NCI-H82 (cell line): ENCODE measurements at places on chromosomes 13 and 19.

DNA sequence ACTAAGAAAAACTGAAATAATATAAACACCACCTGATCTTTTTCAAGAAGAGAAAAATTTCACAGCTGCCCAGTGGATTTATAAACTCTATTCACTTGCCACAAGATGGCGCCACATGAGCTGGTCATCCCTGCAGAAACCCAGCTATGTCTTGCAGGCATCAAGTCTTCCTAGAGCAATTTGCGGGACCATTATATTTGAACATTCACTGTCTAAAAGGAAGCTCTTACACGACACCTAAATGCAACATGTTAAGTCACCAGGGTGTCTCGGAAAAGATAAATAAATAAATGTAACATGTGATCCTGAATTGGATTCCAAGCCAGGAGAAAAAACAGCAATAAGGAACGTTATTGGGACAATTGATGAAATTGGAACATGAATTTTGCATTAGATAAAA lies 20.3 kb upstream of the AKT2 start:
- DNase-seq = peak; percentile 91

DNA sequence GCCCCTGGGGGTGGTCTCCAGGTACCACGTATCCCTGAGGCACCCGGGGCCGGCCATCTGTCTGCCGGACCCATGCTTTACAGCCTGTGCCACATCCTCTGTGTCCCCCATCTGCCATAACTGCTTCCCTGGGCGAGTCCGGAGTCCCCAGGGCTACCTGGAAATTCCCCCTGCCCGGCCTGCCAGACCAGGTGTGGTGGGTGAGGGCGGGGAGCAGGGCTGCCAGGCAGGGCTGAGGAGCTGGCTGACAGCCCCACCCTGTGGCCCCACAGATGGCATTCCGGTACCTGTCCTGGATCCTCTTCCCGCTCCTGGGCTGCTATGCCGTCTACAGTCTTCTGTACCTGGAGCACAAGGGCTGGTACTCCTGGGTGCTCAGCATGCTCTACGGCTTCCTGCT lies 10.3 kb upstream of the RELB start:
- no peak for DNase-seq

GRCh38 chr13:28425793-28426192 lies 69.1 kb downstream of the FLT1 start:
- DNase-seq = no peak

DNA sequence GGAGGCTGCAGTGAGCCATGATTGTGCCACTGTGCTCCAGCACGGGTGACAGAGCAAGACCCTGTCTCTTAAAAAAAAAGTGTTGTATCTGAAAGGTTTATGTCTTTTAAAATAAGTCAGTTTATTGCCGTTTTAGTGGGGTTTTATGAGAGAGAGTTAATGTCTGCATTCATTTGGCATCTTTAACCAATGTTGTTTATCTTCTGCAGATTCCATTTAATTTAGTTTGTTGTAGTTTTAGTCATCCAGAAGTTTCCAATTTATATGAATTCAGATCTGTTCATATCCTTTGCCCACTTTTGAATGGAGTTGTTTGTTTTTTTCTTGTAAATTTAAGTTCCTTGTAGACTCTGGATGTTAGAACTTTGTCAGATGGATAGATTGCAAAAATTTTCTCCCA lies 36.7 kb upstream of the LPAR6 start:
- DNase-seq = no peak

- peak; percentile 36 for DNase-seq
These were observed 267.1 kb upstream of the TMTC4 start for GRCh38 chr13:100941377-100942368.

- DNase-seq = peak; percentile 92
These were observed 131.8 kb upstream of the VSTM2B start for GRCh38 chr19:29393915-29394460.

- DNase-seq = no peak
These were observed 20.2 kb upstream of the CEACAM21 start for GRCh38 chr19:41555748-41556147.

- DNase-seq = peak; percentile 40
These were observed 665 bp downstream of the ZNF347 start for GRCh38 chr19:53158119-53158656.

GRCh38 chr19:58429745-58430144 lies 10.2 kb downstream of the ZNF132 start:
- no peak for DNase-seq

DNA sequence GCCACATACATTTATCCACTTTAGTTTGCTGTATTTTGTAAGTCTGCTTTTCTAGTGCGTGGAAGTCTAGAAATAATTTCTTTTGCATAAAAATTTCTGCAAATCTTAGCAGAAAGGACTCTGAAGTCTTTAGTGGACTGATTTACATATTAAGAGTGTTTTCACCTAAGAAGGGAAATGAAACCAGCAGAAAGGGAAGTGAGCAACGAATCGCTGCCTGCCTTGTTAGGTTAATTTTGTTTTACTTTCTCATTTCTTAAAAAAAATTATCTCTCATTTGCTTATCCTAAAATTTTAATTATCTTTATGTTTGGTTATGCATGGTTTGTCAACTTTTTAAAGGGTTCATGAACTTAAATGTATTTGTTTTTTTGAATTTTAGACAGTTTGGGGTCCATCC lies 767 bp upstream of the GPR18 start:
- DNase-seq = no peak

GRCh38 chr13:79631051-79631659 lies 150.2 kb downstream of the NDFIP2 start:
- peak; percentile 42 for DNase-seq

DNA sequence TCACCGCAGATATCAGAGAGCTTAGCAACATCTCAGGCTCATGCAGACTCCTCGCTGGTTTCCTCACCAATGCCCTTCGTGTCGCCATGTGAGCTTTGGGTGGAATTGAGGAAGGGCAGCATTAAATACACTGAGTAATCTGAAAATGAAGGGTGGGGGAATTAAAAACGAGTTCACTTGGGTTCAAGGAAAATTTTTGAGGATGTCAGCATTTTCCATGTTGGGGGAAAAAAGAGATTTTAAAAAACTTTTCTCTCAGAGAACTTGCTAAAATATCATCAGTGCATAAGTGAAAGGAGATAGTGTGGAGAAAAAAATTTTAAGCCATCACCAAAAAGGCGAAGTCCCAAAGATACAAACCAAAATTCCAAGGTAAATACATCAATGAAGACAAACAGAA lies 359.3 kb downstream of the KCNRG start:
- no peak for DNase-seq

GRCh38 chr19:39297931-39298634 lies 1.9 kb downstream of the IFNL1 start:
- DNase-seq = no peak

GRCh38 chr13:24842549-24843274 lies 78.7 kb downstream of the RNF17 start:
- DNase-seq = no peak

DNA sequence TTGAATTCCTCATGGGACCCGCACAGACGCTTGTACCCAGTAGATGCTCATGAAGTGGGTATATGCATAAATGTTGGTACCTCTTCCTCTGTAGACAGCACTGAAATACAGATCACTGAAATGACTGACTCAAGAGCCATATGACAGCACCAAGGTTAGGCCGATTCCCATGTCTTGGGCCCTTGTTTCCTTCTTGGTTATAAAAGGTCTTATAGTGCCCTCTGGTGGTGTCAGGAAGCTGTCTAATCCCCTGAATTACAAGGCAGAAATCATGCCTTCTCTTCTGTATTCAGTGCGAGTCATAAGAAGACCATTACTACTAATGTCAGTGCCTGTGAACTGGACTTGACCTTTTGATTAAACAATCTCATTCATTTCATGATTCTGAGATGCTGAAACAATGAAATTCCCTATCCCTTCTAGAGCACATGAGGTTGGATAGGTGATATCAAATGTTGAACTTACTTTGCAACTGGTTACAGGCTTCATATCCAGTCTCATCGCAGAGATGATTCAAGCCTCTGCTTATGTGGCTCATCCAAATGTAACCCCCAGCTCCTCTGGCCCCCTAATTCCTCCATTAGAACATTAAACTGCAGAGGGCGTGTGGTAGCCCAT lies 59.7 kb downstream of the SPATA13 start:
- peak; percentile 96 for DNase-seq

- DNase-seq = no peak
These were observed 42.0 kb downstream of the LNX2 start for GRCh38 chr13:27578121-27579030.

- DNase-seq = no peak
These were observed 38.9 kb downstream of the TEX29 start for GRCh38 chr13:111359237-111359915.

DNA sequence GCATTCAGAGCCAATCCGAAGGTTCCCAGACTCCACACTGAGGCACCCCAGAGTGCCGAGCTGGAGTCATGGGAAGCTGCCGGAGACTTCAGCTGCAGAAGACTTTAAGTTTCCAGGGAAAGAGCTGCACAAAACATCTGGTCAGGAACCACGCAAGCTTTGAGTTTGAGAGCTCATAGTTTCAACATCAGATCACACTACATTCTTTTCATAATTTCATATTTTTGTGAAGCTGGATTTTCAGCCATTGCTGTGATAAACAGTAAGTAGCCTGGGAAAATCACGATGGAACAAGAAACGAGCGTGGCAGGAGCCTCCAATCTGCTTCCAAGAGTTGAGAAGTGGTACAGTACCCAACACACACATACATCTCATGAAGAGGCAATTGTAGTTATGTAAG lies 25.5 kb upstream of the ATP12A start:
- no peak for DNase-seq

- DNase-seq = peak; percentile 28
These were observed 285.6 kb downstream of the MTUS2 start for GRCh38 chr13:29105779-29106178.

- DNase-seq = no peak
These were observed 54.7 kb upstream of the HTR2A start for GRCh38 chr13:46951516-46951915.

GRCh38 chr13:85194482-85194881 lies 604.7 kb downstream of the SLITRK6 start:
- no peak for DNase-seq

DNA sequence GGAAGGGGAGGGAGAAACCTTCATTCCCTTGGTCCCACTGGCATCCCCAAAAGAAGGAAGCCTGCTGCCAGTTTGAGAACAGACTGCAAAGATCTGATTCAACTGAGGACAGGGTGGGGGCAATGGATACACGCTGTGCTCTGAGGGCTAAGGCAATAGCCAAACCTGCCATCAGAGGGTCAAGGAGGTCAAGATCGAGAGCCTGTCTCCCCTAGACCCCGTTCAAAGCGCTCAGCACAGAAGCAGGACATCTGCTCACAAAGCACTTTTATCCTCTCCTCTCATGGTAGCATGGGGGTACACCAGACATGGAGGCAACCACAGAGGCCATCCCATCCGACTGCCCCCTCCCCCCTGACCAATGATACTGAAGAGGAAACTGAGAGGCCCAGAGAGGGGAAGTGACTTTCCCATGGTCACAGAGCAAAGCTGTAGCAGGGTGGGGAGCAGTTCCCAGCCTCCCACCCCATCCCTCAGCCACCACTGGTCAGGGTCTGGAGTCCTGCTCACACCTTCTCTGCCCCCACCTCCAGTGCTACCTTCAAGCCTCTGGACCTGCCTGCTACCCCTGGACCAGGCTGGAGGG lies 11.1 kb downstream of the POU2F2 start:
- no peak for DNase-seq

DNA sequence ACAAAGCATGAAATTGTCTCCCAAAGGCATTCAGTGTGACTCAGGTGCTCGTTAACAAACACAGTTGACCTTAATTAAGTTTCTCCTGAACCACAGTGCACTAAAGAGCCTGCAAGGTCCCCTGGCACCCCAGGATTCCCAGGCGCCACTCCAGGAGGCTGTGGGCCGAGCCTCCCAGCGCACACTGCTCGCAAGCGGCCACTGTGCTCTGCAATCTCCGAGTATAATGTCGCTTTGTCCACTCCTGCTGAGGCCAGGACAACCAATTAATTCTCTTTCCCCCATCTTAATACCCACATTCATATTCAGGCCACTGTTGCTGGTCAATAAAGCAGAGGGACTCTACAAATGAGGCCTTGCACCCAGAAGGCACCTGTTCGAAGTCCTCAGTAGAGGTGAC lies 8.8 kb downstream of the RAB20 start:
- DNase-seq = no peak

DNA sequence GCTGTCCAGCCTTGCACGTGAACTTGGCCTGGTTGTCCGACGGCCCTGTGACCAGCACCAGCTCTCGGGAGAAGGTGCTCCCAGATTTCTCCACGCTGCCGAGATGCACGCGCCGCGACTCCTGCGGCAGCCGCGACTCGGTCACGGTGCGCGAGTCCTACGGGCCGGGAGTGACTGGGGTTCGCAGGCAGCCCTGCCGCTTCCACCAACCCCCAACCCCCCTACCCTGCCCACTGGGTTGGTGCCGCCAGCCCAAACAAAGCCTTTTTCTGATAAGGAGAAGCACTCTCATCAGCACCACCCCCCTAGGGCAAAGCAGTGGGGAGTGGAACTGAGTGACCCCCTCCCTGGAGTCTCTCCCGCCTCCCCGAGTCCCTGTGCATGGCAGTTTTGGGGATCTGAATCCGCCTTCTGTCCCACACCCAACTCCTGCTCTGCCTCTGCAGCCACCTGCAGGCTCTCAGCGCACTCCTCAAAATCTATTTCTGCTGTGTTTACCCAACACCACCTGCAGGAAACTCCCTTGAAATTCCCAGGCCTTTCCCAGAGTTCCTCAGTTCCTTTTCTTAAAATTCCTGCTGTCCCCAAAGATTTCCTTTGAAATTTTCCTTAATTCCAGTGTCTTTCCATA lies 6.2 kb downstream of the NPHS1 start:
- peak; percentile 34 for DNase-seq

DNA sequence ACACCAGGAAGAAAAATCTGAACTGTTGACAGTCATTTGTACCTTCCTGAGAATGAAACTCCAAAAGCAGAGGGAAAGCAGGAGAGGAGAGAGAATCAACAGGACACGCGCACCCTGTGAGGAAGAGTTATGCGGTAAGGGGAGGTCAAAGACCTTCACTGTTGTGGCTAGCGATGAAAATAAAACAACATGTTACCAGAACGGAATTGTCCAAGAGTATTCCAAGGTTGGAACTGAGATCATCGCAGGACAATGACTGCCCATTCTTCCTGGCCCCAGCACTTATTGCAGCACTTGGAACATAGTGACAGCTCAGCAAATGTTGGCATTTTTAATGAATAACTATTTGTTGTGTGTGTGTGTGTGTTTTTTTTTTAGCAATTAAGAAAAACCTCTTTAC lies 176.0 kb upstream of the TSC22D1 start:
- DNase-seq = no peak

DNA sequence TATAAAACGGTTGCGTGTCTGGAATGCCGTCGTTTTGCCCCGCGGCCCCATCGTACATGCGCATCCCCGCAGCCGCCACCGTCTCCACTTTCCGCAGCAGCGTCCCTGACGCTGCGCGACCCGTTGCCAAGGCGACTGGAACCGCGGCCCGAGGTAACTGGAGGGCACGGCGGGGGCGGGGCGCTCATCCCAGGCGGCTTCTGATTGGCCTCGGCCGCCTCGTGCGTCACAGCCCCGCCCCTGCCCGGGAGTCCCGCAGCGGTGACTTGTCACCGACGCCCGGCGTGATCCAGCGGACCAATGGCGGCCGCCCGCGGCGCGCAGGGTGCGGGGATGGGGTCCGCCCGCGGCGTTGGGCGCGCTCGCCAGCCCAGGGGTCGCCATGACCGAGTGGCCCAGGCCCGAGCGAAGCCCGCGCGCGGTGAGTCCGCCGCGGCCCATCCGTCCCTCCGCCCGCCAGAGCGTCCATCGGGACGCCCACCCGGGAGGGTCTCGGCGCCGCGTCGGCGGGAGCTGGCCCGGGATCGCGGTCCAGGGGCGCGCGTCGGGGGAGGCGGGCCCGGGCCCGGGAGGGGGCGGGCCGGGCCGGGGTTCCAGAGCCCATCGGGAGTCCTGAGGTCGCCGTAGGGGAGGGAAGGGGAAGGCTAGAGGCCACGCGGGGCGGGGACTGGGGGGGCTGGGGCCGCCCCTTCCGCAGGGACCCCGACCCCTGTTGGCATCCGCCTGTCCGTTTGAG lies at the start of gene ZSCAN1:
Gene ZSCAN1, plus strand, starts transcription at position 285 of the 736 bp plus-strand sequence. CDS start 3,812 bp downstream, outside the sequence.
- DNase-seq = peak; percentile 96
